ENCODE measurements at places on chromosomes 4 and X.

- no peak for DNase-seq
Observed at GRCh38 chr4:7397206-7398103, 37.3 kb downstream of the PSAPL1 start.

DNA sequence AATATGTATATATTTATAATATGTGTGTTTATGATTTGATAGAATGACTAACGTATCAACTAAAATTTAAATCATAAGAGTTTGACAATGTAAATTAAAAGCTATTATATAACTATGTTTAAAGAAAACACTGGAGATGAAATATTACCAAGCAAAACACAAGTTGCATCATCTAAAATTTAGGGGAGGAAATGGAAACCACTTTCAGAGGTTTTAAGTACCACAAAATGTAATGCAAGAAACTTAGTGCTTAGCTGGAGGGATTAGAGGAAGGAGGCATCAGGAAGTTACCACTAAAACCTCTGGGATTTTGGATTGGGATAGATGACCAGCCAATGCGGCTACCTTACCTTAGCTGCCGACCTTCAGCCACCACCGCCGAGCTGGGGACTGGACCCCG lies 1192.1 kb upstream of the PRKX start:
- DNase-seq: no peak

DNA sequence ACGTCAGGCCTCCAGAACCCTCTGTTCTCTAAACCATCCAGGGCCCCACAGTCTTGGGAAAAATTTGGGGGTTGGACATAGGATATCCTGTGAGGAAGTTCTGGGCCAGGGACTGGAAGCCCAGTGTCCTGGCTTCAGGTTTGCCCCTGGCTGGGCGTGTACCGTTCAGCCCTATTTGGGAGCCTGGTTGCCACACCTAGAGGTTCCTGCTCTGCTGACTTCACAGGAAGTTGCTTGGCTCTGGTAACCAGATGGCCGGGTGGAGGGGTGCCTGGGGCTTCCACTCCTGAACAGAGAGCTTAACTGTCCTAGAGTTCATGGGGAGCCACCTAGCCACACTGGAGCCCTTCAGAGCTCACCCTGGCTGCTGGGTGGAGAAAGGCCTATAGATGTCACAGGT lies 1.1 kb downstream of the TAFAZZIN start:
- DNase-seq: no peak

DNA sequence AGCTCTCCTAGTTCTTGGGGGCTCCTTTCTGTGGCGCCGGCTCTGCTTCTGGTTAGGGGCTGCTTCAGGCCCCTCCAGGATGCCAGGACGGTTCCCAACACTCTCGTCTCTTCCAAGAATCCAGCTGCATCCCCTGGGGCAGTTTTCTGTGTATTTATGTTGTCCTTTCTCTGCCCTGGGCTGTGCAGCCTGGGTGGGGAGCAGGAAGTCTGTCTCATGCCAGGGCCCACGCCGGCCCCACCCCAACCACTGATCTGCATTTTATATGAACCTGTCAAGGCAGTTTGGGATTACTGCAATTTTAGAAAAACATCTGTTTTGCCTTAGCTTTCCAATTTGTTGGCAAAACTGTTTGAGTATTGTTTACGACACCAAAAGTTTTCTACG lies 14.6 kb downstream of the CTBP1 start:
- DNase-seq: no peak

- DNase-seq: no peak
Observed at GRCh38 chr4:147840838-147841738, 109.2 kb downstream of the ARHGAP10 start.

DNA sequence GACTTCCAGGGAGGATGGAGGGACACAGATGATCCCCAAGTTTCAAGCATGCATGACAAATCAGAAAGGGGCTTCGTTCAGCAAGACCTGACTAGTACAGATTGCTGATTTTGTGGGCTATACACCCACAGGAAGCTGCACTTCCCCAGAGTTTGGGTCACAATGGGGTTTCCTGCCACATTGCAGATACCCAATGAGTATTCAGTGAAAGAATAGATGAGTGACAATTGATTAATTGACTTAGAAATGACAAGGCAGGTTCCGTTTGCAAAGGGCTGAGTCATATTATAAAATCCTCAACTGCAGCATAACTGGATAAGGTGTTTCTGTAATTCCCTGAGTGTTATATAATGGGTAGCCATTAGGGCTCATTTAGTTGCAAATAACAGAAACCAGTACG lies 146.6 kb upstream of the TBL1X start:
- no peak for DNase-seq

- DNase-seq: no peak
Observed at GRCh38 chrX:489820-490219, 103.1 kb upstream of the PPP2R3B start.

DNA sequence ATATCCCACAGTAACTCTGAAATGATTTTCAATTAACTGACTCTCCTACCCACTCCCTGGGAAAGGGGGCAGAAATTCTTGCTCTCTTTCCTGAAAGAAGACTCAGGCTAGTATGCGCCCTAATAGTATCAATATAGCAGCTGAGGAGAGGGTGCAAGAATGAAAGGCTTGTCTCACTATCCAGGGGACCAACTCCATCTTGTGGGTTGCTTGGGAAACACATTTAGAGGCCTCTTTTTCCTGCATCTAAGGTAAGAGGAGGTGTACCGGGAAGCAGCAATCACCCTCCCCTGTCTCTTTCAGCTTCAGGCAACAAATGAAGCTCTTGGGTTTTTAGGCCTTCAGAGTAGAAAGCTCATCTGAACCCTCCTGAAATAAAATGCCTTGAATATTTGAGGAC lies 11.3 kb downstream of the TMEM255A start:
- DNase-seq: no peak

DNA sequence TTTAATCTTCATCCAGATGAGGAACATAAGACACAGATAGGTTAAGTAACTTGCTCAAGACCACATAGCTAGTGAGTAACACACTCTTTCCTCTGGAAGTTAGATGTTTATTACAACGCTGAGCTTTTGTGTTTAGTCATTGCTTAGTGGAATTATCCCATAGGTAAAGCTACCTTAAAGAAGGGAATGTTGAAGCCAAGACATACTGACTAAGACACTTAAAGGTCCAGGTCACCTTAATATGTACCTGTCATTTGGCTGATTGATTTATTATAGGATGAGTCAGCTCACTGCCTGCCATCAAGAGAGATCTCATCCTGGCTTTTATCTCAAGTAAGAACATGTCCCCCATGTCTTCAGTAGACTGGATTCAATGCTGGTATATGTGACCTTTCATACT lies 53.4 kb downstream of the KDR start:
- no peak for DNase-seq

DNA sequence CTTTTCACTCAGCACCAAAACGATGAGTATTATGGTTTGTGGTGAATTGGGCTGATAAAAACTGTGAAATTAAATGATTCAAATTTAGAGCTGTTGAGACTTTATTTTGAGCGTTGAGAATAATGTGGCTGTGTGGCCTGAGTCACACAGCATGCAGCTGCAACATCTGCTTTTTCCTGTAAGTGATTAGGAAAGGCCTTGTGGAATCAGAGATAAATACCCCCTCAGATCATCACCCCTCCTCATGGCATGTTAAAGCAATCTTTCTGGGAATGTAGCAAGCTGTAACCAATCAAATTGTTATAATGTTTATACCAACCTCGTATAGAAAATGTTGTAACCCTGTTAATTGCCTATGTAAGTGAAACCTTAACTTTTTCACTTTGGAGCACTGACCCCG lies 90.0 kb upstream of the GRPR start:
- DNase-seq: no peak

GRCh38 chr4:77911842-77912450 lies 49.3 kb downstream of the MRPL1 start:
- no peak for DNase-seq

- DNase-seq: no peak
Observed at GRCh38 chr4:183443655-183444213, 702 bp upstream of the CDKN2AIP start.

- DNase-seq: no peak
Observed at GRCh38 chr4:179927473-179927872, 2315.7 kb upstream of the TENM3 start.

GRCh38 chr4:177461606-177462005 lies 19.4 kb upstream of the AGA start:
- DNase-seq: no peak

DNA sequence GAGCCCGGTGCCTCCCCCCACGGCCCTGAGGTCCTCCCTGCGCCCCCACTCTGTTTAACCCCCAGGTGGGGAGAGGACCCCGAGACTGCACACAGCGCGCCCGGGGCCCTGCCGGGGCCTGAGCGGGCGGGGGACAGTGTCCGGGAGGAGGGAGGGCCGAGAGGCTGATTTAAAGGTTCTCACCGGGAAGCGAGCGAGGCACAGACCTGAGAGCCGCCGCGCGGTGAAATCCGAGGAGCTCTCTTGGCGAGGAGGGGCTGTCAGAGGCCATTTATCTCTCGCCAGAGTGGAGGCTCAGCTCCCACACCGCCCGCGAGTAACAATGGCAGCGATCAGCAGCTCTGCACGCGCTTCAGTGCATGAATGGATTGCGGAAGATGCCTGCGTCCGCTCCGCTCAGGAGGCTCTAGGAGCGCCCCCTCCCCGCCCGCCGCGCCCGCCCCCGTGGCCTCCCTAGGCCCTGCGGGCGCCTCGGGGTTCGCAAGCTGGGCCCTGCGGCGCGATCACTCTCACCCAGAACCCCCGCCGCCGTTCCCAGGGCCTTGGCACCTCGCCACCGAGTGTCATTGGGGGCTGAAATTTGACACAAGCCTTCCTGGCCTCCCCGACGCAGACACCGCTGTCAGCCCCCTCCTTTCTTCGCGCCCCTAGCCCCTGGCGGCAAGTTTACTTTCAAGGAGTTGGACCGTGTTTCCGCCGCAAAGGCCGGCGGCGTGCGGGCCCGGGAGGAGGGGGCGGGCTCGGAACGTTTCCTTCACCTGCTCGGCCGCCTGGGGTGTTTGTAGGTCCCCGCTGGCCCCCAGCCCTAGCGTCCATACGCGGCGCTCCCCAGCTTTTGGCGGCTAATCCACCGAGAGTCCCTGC lies 48.7 kb upstream of the BCOR start:
- DNase-seq: no peak

DNA sequence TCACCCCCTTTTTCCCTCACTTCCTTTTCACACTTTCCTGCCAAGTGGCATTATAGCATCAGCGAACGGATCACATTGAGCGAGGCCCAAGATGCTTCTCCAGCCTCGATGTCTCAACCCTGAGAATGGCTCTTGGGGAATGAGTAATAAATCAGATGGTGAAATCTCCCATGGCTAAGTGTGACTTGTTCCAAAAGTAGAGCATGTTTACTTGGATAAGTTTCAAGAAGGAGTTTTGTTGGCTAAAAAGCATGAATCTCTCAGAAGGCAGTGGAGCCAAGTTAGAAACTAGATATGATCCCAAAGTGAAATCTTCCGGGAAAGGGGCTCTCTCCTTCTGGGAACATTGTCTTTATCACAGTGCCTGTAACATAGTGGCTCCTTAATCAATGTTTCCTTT lies 316.3 kb downstream of the CAMK2D start:
- DNase-seq: no peak

DNA sequence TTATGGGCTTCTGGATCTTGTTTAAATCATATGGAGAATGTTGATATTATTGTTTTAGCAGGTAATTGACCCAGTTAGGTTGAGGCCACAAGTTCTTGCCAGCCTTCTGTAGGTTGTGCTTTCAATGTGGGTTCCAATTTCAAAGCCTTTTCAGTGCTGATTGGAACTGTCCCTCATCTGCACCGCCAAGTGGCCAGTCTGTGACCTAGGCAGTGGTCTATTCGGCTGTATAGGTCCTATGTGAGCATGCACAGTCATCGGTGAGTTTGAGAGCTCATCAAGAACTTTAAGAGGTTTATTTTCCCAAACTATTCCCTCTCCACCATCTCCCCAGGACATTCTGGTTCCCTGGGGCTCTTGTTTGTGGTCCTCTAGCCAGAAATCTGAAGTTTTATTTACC lies 35.7 kb downstream of the DDX53 start:
- DNase-seq: no peak

- no peak for DNase-seq
Observed at GRCh38 chr4:37388681-37389365, 144.3 kb downstream of the NWD2 start.

GRCh38 chr4:42708625-42709024 lies 51.7 kb upstream of the ATP8A1 start:
- DNase-seq: no peak

- no peak for DNase-seq
Observed at GRCh38 chr4:140133576-140133975, 20.4 kb downstream of the MAML3 start.

DNA sequence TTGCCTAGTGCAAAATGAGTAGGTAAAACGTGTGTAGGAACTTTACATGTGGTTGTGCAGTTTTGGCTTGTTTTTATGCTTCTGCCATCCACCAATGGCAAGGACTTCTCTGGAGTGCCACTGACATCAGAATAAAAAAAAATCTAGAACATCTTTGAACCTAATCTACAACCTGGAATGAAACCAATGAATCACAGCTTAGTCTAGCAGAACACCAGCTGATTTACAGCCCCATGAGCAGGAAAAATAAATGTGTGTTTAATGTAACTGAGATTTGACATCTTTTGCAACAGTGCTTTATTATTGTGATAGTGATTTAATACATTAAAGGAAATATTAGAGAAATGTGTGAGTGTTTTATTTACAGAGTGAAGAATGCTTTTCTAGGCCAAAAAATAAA lies 995.1 kb downstream of the PCDH7 start:
- DNase-seq: no peak

DNA sequence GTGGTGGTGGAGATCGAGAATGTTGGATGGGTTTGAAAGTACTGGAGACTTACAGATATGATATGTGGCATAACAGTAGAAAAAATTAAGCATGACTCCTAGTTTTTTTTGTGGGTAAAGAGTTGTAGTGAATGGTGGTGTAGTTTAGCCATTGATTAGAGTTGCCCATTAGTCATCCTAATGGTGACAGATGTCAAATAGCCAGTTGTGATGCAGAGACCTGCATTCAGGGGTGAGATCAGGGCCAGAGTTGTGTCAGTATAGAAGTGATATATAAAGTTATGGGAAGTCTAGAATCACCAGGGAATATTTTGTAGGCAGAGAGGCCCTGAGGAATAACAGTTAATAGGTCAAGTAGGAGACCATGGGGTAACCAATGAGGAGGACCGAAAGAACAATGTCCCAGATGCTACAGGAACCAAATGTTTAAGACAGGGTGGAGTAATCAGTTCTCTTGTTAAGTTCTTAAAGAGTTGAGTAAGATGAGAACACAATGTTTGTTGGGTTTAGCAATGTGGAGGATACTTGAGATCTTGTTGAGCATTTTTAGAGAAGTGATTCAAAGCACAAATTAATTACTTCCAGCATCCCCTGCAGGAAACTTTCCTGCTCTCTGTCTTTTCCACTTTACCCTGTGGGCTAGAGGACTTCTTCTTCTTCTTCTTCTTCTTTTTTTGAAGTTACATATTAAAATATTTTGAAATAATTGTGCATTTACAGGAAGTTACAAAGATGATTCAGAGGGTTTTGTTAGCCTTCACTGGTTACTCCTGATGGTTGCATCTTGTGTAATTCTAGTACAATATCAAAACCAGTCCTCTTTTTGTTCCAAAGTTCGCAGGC lies 13.3 kb downstream of the SGMS2 start:
- DNase-seq: no peak

- no peak for DNase-seq
Observed at GRCh38 chr4:29278585-29278984, 1441.6 kb upstream of the PCDH7 start.

- DNase-seq: no peak
Observed at GRCh38 chr4:164783976-164784375, 30.0 kb downstream of the SMIM31 start.
